ENCODE measurements at places on chromosomes 2 and 18.

DNA sequence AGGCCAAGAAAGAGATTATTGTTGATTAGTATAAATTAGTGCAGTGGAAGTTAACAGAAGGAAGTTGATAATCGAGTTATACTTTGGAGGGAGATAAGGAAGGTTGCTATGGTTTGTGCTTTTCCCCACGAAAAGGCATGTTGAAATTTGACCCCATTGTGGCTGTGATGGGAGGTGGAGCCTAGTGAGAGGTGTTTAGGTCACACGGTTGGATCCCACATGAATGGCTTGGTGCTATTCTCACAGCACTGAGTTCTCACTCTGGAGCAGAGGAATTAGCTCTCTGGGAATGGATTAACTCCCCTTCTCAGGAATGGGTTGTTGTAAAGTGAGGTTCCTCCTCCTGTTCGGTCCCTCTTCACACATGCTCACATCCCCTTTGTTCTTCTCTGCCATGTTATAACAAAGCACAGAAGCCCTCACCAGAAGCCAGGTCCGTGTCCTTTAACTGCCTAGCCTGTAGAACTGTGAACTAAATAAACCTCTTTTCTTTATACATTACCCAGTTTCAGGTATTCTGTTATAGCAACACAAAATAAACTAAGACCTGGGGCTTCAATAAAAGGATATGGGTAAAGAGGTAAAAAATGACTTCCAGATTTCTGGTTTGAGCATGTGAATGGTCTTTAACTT lies 21.9 kb downstream of the PIGN start:
- DNase-seq = no peak

DNA sequence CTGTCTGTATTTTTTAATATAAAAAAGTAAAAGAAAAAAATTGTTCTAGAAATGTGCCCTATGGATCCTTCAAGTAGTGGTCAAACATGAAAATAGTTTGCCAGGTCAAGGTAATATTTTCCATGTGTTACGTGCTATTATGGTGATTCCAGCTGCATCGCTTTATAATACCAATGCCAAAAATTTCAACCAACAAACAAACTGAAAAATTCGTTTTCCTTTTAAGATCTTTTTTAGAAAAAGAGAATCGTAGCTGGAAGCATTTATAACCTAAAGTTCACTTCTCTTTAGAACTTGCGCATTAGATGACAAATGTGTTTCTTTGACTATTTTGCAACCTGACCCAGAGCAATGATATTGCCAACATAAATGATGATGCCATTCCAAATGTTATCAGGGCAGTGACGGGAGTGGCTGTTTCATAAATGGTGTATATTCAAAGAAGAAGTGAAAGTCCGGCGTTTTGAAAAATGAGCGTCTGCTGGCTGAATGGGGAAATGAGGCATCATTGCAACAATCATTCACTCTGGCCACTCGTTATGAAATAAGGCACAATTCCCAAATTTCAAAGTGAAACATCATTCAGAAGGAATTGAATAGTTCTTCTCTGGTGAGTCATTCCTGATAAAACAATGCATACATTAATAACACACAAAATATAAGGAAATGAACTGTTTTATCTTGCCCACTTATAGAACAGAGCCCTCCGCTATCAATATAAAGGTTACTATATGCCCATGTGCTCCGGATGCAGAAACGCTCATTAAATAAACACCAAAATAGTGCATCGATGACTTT lies 297.4 kb downstream of the TGIF1 start:
- DNase-seq = no peak

DNA sequence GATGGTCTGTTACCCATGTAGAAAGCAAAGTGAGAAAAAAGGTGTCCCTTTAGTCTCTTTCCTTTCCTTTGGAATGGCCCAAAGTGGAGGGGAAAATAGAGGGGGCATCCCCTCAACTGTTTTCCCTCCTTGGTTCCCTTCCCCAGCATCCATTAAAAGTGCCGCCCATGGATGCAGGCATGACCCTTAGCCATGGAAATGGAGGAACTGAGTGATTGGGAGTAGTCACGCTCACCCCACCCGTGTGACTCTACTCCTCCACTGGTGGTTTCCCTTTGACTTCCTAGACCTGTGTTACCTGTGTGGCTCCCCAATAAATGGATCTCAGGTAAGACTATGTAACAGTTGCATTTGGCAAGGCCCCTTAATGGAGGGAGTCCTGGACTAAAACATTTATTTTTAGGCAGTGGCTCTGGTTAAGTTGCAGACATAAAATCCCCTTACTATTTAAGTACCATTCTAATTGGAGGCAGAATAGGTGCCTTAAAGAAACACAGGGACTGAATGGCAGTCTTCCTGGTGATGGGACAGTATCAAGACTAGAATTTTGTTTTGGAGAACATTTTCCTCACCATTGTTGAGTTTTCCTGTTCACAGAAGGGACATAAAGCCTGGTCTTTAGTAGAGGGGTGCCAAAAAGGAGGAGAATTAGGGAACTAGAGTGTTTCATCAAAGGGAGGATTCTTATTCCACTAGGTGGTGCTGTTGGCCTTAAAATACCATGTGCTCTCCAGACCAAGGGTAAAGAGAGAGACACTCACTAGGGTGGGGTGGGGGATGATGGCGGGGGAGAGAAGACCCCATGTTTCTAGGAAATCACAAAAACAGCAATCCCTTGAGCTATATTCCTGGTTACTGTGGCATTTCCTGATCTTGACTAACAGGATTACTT lies 25.7 kb upstream of the PLA2R1 start:
- DNase-seq = peak; percentile 5

- no peak for DNase-seq
Measured at GRCh38 chr2:73070643-73071359, 711 bp downstream of the SFXN5 start.

DNA sequence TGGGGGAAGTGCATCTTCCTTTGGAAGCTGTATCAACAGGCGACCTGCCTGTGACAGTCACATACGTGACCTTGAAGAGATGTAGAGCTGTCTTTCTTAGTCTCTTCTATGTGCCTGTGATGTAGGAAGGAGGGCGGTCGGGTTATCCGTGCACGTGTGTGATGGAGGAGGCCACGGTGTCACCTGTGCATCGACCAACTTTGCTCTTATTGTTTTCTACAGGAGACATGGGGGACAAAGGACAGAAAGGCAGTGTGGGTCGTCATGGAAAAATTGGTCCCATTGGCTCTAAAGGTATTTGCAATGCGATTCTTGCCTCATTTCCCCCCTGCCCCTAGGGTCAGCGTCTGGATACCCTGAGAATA lies 20.7 kb upstream of the ALLC start:
- DNase-seq = no peak

DNA sequence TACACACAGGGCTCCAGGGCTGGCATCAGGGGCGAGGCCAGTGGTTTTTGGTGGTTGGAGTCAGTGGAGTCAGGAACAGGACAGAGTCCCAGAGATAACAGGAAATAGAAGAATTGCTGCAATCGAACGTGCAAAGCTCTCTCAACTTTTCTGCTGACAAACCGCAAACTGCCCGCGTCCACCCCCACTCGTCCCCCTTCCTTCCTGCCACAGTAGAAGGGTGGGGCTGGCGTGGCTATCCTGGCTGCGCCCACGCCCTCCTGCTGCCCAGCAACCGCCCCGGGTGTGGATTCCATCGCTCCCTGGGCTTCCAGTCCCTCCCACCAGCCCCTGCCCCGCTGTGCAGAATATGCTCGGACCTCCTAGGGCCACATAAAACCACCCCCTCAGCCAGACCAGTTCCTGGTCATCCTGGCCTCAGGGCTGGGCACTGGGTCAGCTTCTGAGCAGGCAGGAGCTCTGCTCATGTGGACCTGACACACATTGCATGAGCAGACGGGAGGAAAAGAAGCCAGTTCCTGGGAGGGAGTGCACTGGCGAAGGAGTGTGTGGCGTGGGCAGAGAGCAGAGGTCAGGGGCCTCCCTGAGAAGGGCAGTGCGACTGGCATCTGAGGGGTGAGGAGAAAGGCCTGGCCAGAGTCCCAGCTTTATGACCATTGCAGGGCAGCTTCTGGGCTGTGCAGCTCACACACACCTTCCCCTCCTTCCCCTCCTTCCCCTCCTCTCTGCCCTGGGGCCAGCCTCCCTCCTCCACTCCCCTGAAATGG lies 85.4 kb upstream of the ATG16L1 start:
- no peak for DNase-seq

DNA sequence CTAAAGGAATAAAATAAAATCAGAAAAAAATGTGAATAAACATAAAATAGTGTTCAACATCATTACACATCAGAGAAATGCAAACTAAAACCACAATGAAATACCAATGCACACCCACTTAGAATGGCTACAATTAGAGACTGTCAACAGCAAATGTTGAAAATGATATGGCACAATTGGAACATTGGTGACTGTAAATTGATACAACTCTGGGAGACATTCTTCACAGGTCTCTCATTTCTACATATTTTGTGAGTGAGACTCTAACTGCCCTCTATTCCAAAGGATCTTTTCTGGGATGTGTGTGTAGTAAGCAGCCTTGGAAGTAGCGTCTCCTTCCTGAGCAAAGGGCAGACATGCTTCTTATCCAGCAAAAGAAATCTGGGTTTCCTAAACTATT lies 323.0 kb downstream of the FBXO15 start:
- DNase-seq = no peak

- peak; percentile 18 for DNase-seq
Measured at GRCh38 chr18:4106407-4107033, 348.6 kb downstream of the DLGAP1 start.

GRCh38 chr2:107334306-107334705 lies 448.3 kb upstream of the ST6GAL2 start:
- DNase-seq = no peak

DNA sequence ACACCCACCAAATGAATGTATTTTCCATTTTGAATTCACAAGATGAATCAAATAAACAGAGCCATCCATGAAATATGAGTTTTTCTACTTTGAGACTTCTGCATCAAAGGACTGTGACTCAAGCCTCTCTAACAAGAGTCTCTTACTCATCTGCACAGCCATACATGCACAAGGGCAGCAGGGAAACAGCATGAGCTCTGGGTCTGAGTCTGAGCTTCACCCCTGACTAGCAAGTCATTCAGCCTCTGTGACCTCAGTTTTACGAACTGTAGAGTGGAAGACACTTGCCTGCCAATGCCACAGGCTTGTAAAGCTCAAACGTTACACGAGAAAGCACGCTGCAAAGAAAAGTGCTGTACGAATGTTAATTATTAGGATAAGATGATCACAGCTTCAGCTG lies 42.9 kb downstream of the MREG start:
- no peak for DNase-seq

GRCh38 chr2:137231628-137232027 lies 466.3 kb downstream of the THSD7B start:
- DNase-seq = no peak

- no peak for DNase-seq
Measured at GRCh38 chr18:29078273-29078672, 901.3 kb upstream of the CDH2 start.

DNA sequence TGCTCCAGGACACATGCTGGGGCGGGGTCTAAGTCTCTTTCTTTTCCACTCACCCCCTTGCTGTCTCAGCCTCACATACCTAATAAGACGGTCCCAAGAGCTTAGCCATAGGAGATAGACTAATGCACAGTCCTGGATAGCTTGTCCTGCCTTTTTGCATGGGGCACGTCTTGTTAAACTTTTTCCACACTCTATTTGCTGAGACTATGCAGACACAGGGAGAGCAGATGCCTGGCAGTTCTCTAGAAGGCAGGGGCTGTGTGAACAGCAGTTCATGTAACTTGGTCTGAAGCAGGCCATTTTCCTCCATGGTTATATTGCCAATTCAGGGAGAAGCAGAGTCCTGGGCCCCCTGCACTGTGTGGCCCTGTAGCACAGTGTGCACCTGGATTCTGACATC lies 142.1 kb downstream of the SEPTIN10 start:
- no peak for DNase-seq

- no peak for DNase-seq
Measured at GRCh38 chr2:27251766-27252165, 11.1 kb downstream of the SLC30A3 start.

DNA sequence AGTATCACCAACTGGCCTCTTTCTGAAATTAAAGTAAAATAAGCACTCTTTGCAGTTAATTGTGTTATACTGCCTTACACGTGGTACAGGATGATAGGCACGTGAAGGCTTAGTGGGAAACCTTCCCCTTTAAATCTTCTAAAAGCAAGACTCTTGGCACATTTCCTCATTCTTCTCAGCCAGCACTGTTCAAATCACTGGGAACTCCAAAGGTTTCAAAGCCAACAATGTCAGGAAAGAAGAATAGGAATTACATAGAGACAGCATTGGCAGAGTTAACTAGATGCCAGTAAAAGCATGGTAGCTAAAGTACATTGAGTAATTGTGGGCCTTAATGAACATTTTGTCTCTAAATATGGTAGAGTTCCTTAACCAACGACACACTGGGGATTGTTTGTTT lies 96.4 kb downstream of the DTNA start:
- DNase-seq = no peak

GRCh38 chr2:232406556-232407310 lies at the start of gene ALPG:
Gene ALPG, plus strand, starts transcription at chr2:232406844. Its CDS starts 51 bp downstream, at chr2:232406895.
- DNase-seq = no peak

DNA sequence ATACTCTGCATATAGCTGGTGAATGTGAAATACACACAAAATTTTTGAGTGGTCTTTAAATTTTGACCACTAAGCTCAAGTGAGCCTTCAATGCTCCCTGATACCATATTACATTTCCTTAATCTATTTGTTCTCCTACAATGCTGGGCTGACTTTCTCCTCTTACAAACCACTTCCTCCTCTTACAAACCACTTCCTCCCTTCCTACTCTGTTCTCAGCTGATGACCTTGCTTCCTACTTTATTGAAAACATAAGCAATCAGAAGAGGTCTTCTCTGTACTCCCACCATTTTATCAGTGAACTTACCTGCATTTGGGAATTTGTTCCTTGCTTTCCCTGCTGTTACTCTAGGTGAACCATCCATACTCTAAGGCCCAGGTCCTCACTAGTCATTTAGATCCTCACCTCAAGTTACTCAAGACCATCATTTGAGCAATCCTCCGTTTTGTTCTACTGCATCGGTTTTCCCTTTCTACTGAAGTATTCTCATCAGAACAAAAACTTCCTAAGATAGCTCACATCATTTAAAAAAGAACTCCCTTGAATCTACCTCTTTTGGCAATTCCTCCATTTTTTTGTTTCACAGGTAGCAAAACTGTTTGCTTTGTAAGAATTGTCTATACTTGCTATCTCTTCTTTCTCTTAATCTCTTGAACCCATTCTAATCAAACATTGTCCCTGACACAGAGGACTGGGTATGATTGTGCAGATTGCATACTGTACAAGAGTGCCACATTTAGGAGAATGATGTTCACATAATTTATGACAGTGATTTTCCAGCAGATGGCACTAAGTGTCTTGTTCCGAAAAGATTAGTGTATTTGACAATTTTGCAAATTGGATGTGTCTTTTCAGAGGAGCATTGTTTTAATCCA lies 96.5 kb downstream of the EPB41L5 start:
- DNase-seq = peak; percentile 18

- DNase-seq = no peak
Measured at GRCh38 chr18:43279015-43279744, 1.9 kb upstream of the SYT4 start.

GRCh38 chr18:31723990-31724711 lies 36.5 kb downstream of the SLC25A52 start:
- DNase-seq = no peak

Measured in GM12864 (cell line).